ENCODE measurements at places on chromosomes 13 and 19.
A peak's percentile ranks its signal among the peaks of the same experiment; 100 is the strongest.

GRCh38 chr13:94169454-94170144, 309.9 kb downstream of the DCT start:
- no peak for DNase-seq

GRCh38 chr13:99501184-99501847, at the start of gene TM9SF2:
Gene TM9SF2 (plus strand): TSS chr13:99501472. CDS start chr13:99501607, 135 bp downstream.
- peak; percentile 95 for DNase-seq

DNA sequence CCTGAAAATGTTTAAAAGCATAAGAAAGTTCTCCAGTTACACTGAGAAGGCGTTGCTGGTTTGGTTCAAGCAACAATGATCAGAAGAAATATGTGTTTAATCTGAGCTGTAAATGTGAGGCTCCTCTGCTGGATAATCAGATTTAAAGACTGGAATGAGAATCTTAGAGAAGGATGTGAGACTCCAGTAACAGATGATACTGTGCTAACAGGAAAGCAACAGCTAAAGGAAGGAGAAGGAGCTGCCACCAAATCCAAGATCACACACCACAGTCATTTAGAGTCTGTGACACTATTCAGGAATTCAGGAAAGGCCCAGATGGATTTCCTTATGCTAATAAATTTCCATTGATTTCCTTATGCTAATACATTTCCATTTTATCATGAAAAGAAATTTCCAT, 16.9 kb downstream of the DCLK1 start:
- DNase-seq: no peak

- no peak for DNase-seq
These were observed 177.3 kb downstream of the KLF12 start for GRCh38 chr13:73956795-73957408.

DNA sequence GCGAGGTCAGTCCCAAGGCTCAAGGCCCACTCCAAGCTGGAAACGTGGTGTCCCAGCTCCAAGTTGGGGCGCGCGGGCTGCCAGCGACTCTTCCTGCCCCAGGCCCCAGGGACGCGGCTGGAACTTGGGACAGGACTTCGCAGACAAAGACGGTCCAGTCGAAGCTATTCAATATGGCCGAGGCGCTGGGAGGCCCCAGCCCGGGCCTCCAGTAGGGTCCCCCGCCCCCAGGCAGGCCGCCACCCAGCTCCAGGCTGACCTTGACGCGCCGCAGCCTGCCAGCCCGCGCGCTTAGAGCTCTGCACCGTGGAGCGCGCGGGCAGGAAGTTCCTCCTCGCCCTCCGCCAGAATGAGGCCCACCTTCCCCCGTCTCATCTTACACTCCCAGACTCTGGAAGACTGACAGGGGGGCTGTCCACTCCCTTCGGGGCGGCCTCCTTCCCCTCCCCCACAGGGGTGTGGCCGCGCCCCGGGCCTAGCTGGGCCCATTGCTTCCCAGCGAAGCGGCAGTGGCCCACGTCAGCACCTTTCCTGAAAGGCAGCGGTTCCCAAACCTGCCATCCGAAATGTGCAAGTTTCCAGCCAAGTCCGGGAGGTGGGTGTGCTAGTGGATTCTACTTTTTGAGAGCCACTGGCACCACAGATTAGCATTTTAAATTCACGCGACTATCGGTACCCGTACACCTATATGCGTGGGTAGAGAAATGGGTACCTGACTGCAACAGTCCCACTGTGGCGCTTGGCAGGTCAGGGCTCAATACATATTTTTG, at the start of gene CCDC8:
CCDC8 (minus strand) TSS at position 303 of the 770 bp plus-strand sequence. CDS start 754 bp downstream, outside the sequence.
- DNase-seq: no peak

- DNase-seq: no peak
These were observed 468.0 kb downstream of the UQCRFS1 start for GRCh38 chr19:28744943-28745342.

Measured in activated naive CD4-positive, alpha-beta T cell treated with anti-CD3 and anti-CD28 coated beads, Interleukin-2, amount 50 U/mL, for 16 hours (primary cell).